ENCODE measurements at places on chromosomes 3 and 15.

GRCh38 chr3:37456781-37457180 is 282.4 kb upstream of the LRRFIP2 start:
- DNase-seq, result no peak

- DNase-seq, result no peak
These were observed 425.2 kb downstream of the ZBTB20 start for GRCh38 chr3:114721864-114722263.

- DNase-seq, result no peak
These were observed 19.2 kb upstream of the CPOX start for GRCh38 chr3:98612587-98612986.

DNA sequence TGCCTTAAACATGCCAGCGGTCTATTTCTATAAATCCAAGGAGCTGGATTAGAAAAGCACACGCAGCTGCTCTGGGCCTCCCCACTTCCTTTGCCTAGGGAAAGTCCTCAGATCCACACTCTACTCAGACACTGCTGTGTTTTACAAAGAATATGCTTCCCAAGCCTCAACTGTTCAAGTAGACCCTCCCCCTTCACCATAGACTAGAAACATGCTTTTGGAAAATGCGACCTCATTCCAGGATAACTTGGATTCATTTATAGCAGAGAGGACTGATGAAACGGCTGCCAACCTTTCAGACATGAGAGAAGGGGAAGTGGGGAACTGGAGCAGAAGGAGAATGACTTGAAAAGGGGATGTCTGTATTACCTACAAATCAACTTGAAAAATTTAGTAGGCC is 64.0 kb downstream of the P3H2 start:
- DNase-seq, result no peak

- DNase-seq, result no peak
These were observed 182.6 kb downstream of the SUCNR1 start for GRCh38 chr3:152056073-152056472.

DNA sequence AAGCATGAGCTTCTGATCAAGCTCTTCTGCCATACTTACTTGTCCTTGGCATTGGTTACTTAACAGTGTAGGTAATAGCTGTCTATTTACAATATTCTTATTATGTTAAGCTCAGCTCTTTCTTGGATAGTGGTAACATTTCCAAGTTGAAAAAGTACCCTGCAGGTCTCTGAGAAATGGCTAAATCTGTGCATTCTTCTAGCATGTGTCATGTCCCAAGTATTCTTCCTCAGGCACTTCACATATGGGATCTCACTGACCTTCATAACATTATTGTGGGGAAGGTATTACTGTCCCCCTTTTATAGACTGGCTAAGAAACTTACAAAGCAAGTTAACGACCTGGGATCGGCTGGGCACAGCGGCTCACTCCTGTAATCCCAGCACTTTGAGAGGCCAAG is 236.1 kb downstream of the RORA start:
- no peak for DNase-seq

DNA sequence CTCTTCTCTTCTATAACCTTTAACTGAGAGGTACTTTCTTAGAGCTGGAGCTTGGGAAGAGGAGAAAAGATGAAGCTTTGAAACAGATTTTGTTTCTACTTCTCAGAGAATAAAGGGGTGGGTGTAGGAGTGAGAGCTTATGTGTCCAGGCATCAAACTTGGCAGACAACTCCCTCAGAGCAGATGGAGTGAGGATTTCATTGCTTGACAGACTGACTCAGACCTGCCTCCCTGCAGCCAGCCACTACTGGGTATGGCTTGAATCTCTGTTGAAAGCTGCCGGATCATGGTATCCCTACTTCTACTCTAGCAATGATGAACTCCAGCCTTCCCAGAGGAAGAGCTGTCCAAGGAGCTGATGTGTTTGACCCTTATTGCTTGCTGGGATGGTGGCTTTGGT is 36.7 kb downstream of the SYN2 start:
- no peak for DNase-seq

DNA sequence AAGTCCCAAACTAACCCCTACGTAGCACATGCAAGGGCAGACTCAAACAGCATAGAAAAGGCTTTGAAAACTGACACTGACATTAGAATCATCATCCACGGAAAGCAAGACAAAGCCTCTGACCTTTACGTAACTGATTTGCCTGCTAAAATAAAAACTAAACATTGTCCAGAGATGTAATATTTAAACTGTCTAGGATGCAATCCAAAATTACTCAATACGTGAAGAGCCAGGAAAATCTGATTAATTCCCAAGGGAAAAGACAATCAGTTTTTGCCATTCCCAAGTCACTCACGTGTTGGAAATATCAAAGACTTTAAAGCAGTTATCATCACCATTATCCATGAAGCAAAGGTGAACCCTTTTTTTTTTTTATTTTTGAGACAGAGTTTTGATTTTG is 13.3 kb upstream of the IQCF1 start:
- DNase-seq, result no peak

Measured in ureter (tissue), 1 donor.